SJCRH30 (cell line): ENCODE measurements at places on chromosomes 2 and 18.
A peak's percentile ranks its signal among the peaks of the same experiment; 100 is the strongest.

GRCh38 chr18:71212222-71212621, 923.4 kb downstream of the SOCS6 start:
- no peak for DNase-seq

DNA sequence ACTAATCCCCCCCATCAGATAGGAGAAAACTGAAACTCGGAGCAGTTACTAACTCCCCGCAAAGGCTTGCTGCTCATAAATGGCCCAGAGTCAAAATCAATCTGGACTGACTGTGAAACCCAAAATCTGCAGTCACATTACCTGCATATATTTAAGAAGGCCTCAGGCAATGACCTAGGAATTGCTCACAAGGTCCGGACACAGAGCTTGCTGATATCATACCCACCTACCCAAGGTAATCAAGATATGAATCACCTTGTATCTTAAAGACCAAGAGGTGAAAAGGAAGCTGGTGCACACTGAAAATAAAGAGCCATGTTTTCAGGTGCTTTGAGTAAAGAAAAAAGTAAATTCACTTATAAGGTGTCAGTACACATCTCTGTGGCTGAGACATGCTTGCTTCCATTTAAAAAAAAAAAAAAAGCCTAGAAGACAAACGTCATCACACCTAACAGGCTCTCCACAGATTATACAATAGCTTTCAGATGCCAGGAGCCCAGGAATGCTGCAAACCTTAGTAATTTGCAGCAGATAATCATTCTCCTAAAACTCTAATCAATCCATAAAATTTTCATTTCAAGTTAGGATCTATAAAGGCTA, 195.4 kb downstream of the ZEB2 start:
- no peak for DNase-seq

- no peak for DNase-seq
These were observed 5.9 kb downstream of the GEN1 start for GRCh38 chr2:17759805-17760204.

- no peak for DNase-seq
These were observed 33.7 kb downstream of the RFTN2 start for GRCh38 chr2:197641666-197642065.

- DNase-seq: no peak
These were observed at the start of gene ZNF516 for GRCh38 chr18:76495006-76495370. ZNF516 (minus strand) TSS chr18:76495242; CDS start chr18:76443054, 52,188 bp downstream.

GRCh38 chr18:76684265-76684664, 138.1 kb upstream of the ZNF236 start:
- no peak for DNase-seq

GRCh38 chr2:120341977-120342376, 4.0 kb upstream of the INHBB start:
- no peak for DNase-seq

- no peak for DNase-seq
These were observed 27.7 kb downstream of the SH3BP4 start for GRCh38 chr2:234979204-234980167.

- no peak for DNase-seq
These were observed 27.9 kb upstream of the NT5DC4 start for GRCh38 chr2:112692918-112693317.

DNA sequence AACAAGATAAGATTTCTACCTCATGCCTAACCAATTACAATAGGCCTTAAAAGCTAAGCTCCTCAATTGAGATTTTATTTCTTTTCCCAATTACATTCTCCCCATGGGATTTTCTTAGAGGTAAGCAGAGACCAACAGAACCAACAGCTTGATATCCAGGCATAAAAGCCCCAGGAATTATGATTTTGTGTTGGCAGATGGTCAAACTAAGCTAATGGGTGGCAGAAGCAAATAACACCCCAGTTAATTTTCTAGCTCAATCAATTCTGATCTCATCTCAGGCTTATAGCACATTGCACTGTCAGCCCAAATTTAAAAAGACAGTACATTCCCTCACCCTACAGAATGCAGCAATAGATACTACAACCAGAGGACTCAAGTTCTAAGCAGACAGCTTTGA, 156.4 kb downstream of the NRXN1 start:
- DNase-seq: no peak

- DNase-seq: no peak
These were observed 32.2 kb downstream of the PELI1 start for GRCh38 chr2:64112016-64112415.

DNA sequence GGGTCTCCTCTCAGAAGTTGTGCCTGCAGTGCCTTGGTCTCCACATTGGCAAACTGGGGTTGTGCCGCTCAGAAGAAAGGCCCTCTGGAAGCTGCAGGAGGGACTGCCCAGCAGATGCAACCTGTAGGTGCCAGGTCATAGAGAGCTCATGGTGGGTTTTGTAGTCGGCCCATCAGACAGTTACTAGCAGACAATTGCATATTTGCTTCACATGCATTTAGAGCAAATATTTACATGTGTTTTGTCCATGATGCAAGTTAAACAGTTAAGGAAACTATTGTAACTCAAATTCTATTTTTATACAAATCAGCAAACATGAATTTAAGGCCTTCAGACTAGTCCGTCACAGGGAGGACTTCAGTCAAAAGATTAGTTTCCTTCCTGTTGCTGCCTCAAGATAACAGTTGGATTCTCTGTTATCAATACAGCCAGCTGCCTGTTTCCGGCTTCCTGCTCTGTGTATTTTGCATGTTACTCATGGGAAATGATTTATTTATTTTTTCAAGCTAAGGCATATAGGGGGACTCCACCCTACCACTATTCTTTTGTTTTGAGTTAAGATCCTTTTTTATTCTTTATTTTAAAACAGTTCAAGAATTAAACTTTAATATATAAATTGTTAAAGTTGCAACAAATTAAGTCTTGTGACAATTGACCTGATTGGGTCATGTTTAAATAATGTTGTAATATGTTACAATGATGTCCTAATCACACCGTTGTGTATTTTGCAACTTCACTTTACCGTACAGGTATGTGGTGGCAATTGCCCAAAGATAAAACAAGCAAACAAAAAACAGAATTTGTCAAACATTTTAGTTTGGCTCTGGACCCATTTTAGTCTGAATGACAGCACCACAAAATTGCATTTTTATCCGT, 133.5 kb downstream of the SPTBN1 start:
- no peak for DNase-seq

- peak; percentile 74 for DNase-seq
These were observed at the start of gene MC4R for GRCh38 chr18:60372596-60372995. MC4R (minus strand) TSS chr18:60372775; CDS start chr18:60372349, 426 bp downstream.

DNA sequence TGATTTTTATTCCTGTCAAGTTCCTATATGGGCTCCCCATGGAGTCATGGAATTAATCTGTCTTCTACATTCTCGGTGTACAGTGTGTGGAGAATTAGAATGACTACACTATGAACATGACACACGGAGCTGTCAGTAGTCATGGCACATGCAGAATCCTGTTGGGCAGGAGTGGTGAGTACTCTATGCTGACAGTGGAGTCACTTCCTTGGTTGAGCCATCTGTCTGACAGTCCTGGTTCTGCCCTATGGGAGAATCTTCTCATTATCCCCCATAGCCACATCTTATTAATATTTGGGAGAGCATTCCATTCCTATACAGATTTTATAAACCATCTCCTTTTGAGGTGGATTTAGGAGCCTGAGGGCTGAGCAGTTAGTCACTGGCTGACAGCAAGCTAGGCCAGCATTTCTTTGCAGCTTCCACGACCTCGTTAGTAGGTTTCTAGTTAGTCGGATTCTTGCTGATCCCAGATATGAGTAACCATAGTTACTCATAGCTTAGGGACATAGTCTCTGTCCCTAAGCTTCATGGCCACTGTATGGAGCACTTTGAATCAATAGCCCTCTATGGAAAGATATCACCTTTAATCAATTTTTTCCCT, 90.6 kb downstream of the MDH1 start:
- DNase-seq: no peak

DNA sequence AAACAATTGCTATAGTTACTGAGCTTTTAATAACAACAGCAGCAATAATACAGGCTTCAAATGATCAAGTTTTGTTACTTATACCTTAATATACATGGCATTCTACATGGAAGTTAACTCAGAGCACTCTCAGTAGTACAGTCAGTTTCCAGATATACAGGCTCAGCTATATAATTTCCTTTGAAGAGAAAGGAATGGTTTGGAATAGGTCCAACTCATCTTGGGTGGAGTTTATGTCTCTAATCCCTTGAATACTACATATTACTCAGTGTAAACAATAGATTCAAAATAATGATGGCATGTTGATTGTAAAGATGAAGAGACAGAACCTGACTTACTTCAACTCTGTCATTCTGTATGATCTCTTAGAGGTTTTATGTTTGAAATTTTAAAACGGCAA, 174.9 kb downstream of the EPHA4 start:
- DNase-seq: peak; percentile 6

- no peak for DNase-seq
These were observed 95.0 kb downstream of the EPC2 start for GRCh38 chr2:148739454-148740105.

GRCh38 chr2:174122185-174122584, 126.1 kb downstream of the OLA1 start:
- no peak for DNase-seq
